NCI-H345 (cell line): ENCODE measurements at places on chromosomes 12 and 14.

DNA sequence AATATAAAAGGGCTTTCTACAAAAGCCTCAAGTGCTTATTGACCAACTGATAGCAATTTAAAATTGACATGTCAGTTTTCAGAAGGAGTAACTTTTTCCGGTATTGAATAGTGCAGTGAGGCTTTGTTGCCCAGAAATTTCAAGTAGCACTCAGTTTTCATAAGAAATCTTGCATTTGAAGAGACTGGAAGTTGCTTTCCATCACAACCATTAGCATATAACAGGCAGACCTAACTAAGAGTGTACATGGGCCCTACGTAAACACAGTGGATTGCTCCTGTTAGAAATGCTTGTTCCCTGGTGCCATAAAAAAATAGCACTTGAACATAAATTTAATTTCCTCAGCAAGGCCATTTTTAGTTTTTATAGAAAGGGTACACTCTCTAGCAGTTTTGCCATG is 117.9 kb downstream of the TMTC2 start:
- no peak for DNase-seq

DNA sequence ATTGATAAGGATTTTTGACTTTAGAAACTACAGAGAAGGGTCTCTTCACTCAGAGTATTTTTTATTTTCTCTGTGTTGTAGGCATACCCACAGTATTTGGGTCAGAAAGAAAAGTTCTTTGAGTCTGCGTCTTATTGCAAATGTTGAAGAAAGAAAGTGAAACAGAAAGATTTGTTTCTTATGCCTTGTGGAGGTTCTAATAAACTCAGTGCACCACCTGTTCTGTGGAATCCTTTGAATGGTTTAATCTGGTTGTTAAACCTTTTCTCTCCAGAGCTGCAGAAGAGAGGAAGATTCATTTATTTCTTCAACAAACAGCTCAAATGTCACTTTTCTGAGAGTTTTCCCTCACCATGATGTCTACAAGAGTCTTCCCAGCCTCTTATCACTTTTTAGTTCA is 146.6 kb upstream of the PLEKHG7 start:
- DNase-seq: no peak

DNA sequence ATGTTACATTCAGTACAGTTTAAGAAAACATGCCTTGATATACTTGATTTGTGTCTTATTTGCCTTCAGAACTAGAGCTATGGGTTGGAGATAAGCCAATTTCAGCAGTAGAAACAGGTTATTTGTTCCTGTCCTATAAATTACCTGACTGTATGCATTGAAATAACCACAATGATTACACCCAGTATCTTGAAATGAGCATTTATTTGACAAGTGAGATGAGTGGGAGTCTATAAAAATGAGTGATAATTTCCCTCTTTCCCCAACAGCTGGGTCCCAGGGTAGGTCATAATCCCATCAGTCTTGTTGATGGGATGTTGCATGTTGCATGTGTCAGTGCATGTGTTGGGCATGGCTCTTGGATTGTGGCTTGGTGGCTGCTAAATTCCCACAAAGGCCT is 3.7 kb downstream of the TAS2R42 start:
- DNase-seq: no peak

DNA sequence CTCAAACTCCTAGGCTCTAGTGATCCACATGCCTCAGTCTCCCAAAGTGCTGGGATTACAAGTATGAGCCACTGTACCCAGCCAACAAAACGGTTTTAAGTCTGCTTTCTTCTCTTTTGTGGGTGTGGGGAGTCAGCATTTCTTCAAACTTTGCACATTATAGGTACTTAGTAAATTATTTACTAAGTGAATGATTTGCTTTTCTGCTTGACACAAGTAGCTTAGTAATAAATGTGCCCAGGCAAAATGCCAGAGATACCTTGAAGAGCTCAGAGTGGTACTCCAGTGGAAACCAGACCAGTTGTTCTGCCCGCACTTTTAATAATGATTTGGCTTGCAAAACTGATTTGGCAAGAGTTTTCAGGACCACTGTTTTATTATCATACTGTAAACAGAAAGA is 15.0 kb downstream of the DEPDC4 start:
- DNase-seq: peak; percentile 59

DNA sequence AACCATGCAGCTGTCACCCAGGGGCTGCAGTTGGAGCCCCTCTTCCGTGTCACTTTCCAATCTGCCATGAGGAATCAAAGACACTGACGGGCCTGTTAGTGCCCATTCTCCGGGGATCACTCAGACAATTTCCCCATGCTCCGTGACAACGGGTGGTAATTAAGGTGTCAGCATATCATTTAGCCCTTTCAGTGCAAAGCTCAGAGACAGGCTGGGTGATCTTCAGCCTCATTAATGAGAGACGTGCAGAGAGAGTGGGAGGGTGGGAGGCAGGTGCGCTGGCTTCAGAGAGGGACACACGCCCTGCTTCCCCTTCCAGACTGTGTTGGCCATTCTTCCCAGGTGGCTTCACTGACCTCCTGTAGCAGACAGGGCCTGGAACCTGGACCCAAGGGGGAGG is 58.7 kb downstream of the MVK start:
- DNase-seq: no peak

- no peak for DNase-seq
Observed at GRCh38 chr12:49197256-49197655, 8.4 kb upstream of the TUBA1A start.

DNA sequence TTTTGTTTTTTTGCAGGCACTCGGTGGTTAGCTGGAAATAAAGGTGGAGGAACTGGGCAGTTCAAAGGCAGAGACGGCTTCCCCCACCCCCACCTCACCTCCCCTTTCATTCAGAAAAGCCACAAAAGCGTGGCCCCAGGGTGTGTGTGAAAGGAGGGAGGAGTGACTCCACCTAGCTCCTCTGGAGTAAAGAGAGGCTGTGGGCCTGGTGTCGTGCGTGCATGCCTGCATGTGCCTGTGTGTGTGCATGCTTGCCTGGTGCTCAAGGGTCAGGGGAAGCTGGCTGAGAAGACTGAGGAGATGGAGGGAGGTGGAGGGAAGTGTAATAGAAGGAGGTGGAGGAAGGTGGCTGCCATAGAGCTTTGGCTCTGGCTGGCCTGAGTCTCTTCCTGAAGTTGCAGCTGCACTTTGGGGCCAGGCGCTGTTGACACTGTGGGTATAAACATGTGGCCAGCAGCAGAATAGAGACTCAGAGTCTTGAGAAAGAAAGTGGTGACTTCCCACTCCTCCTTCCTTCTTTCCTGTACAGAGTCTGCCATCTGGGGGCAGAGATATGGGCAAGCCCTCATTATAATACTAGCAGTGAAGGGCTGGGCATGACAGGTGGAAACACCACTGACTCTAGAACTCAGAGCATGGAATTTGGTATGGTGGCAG is 36.9 kb upstream of the SINHCAF start:
- peak; percentile 69 for DNase-seq

DNA sequence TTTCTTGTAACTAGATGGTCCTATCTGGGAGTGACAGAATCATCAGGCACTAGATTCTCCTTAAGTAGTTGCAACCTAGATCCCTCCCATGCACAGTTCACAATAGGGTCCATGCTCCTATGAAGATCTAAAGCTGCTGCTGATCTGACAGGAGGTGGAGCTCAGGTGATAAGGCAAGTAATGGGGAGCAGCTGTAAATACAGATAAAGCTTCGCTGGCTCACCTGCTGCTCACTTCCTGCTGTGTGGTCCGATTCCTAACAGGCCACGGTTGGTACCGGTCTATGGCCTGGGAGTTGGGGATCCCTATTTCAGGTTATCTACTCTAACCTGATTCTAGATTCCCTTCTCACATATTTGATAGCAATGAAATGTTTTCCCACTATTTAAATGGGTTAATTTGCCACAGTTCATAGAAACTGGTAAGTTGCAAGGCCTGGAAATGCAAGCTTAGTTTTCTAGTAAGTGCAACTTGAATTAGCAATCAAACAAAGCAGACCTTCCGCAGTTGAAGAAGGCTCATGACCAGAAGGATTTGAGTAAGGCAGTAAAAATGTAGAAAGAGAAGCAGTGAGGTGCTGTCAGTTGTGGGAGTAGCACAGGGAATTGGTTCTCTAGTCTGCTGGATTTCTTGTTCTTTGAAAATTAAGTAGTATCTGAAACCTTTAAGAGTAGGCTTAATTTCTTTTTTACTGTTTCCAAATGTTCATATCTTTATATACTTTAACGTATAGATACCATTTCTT is 332.3 kb downstream of the EGLN3 start:
- no peak for DNase-seq

DNA sequence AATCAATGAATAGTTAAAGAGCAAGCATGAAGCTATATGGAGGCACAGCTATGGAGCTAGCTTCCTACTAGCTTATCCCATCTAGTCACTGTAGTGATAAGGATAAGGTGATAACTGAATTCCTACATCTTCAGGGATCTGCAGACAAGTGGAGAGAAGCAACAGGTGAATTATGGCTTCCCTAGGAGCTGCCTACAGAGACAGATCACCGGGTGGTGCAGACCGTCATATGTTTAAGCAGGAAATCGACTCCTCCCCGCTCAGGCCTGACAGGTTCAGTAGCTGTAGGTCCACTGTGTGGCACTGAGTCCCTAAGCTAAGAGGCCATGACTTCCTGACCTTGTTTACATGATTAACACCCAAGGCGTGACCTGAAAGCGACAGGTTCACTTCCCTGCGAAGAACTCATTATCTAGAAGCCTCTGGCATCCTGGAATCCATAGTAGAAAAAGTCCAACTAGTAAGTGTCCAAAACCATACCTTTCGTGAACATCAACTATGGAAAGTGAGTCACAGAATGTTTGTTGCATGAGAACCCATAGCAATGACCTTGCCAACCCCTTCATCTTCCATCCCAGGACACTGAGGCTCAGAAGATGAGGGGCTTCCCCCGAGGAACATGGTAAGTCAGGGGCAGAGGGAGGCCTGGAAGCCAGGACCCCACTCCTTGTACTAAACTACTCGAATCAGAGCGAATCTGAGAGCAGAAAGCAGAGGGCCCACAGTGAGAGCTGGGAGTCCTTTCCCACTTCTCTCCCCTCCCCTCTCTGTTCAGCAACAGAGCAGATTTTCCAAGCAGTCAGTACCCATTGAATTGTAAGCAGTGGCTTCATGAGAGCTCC is 75.4 kb upstream of the CCND2 start:
- DNase-seq: no peak

DNA sequence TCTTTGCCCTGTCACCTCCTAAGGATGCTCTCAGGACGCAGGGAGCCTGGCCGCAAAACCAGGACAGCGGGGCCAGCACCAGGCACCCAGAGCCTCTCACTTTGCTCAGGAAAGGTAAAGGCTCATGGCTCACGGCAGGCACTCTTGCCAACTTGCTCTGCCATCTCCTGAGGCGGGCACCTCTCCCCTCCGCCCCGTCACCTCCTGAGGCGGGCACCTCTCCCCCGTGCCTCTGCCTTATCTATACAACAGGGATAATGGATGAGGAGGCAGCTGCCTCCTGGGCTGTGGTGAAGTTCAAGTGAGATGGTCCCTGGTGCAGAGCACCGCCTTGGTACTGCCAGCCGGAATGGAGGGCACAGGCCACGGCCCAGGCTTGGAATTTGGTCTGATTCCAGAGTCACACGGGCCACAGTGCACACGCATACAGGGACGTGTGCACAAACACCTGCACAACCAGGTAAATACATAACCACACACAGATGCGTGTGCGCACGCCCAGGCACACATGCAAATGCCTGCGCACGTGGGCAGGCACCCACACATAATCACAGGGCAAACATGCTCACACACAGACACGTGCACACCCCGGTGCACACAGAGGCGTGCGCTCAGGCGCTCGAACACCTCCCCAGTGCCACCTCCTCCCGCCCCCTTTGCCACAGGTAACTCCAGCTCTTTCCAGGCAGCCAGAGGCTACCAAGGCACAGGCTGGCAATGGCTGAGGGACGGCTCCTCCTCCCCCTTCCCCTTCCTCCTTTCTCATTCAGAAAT is 11.6 kb downstream of the DEGS2 start:
- DNase-seq: no peak

- DNase-seq: no peak
Observed at GRCh38 chr12:12159988-12160387, 89.2 kb downstream of the BCL2L14 start.

DNA sequence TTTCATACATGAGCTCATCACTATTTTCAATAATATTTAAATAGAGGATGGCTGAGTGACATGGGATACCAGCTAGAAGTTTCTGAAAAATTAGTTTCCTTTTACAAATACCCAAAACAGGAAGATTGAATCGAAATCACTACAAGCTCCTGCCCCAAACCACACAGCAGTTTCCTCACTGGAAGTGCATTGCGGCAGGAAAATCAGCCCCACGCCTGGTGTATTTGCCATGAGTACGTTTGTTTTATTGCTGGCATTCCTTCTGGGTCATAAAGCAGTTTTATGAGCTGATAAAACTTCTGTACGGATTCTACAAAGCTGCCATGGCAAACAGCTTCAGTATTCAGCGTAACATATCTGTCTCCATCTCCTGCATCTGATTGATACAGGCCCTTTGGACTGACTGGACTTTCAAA is 23.7 kb downstream of the CDC42BPB start:
- DNase-seq: no peak

- no peak for DNase-seq
Observed at GRCh38 chr12:73262788-73263381, 990.7 kb downstream of the TRHDE start.

DNA sequence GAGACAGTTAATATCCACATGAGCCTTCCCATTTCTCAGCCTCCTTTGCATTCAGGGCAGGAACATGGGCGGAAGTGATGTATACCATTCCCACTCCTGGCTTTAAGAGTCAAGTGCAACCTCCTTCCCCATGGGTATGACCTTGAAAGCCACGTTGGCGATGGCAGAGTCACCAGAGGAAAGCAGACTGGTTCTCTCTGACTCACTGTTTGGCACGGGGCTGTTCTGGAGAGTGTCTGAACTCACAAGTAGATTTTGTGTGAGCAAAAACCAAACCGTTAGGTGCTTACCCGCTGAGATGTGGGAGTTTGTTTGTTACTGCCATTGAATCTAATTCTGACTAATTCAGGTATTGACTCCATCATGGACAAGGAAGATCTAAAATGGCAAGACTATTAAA is 36.7 kb upstream of the PZP start:
- no peak for DNase-seq

DNA sequence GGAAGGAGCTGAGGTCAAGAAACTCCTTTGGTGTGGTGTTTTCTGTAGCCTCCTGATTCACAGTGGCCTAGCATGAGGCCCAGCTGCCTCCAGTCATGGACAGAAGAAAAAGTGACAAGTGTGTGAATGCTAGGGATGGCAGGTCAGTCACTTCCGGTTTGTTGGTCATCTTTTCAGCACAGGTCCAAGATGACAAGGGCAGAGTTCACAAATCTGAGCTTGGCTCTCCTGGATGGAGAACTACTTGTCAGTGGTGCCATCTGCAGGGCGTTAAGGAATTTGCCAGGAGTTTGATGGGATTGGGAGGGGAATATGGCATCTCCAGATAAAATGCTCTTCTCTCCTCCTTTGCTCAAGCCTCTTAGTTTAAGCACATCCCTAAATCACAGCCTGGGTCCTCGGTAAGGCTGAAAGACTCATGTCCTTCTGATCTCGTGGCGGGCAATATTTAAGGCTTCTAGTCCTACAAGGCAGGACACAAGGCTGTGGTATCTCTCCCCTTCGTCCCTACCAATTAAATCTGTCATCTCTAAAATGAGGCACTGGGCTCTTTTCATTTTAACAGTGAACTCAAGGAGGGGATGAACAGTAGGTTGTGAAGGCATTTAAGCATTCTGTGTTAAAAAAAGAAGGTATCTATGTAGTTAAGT is 10.0 kb downstream of the TUBA1B start:
- no peak for DNase-seq

- no peak for DNase-seq
Observed at GRCh38 chr14:53215101-53215500, 62.0 kb upstream of the DDHD1 start.
